ENCODE measurements at places on chromosomes 7 and 10.
A peak's percentile ranks its signal among the peaks of the same experiment; 100 is the strongest.

- no peak for DNase-seq
Observed at GRCh38 chr7:93054975-93055374, 62.8 kb downstream of the SAMD9 start.

- no peak for DNase-seq
Observed at GRCh38 chr7:143395187-143396149, 13.2 kb downstream of the EPHA1 start.

DNA sequence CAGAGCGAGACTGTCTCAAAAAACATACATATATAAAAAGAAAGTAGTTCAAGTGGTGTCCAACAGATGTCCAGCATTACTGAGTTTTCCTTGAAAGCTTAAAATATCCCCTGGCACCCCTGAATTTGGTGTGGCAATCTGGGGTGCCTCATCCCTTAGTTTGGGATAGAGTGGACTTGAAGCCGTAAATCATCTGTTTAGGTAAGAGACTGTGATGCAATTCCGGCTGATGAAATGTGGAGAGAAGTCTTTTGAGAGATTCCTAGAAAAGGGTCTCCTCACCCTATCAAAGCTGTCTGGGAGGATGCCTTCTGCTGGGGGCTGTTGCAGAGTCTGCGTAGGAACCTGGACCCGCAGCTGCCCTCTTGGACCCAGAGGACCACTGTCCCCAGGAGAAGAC is 408.0 kb downstream of the RPS24 start:
- no peak for DNase-seq

GRCh38 chr7:1305873-1306272 is 73.2 kb downstream of the UNCX start:
- DNase-seq = no peak

- no peak for DNase-seq
Observed at GRCh38 chr7:91446819-91447218, 182.6 kb downstream of the FZD1 start.

DNA sequence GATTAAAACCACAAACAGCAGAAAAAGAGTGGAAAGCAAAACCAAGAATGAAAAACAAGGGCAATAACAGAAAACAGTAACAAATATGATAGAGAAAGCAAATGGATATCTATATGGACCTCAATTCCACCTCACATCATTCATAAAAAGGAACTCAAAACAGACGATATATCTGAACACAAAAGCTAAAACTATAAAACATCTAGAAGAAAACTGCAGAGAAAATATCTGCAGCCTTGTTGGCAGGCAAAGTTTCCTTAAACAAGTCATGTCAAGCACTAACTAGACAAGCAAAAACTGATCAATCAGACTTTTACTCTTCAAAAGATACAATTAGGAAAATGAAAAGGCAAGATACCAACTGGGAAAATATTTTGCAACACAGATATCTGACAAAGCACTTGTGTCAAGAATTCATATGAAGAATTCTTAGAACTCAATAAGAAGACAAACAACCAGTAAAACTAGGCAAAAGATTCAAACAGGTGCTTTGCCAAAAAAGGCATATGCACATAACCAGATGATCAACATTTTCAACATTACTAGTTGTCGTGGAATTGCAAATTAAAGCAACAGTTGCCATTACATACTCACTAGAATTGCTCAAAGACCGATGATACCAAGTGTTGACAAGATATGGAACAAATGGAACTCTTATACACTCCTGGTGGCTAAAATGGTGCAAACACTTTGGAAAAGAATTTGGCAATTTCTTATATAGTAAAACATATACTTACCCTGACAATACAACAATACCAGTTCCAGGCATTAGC is 25.9 kb upstream of the ZMIZ1 start:
- no peak for DNase-seq

GRCh38 chr7:84009051-84009450 is 185.5 kb downstream of the SEMA3A start:
- no peak for DNase-seq

DNA sequence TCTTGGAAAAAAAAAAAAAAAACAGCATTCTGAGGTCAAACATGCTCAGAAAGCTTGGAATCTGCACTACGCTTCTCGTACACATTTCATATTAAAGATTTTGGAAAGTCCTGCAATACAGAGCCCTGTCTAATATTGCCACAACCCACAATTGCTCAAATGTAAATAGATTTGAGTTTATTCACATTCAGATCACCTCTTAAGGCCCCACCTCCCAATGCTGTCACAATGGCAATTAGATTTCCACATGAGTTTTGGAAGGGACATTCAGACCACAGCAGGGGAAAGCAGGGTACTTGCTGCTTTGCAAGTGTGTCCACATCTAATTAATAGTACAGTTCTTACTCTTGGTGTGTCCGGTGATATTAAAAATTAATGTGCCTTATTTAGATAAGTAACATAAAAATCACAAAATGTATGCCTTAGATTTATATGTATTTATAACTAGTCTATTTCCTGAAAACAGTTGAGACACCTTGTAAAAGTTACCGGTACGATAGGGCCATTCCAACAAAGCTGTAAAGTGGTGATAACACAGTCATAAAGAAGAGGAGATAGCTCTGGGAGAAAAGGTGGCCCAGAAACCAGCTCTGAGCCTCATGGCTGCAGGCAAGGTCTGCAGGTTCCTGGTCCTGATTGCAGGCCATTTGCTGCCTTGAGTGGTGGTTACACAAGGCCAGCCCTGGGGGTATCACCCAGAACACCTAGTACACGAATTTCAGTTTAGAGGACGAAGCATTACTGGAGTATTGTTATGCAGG is 27.9 kb downstream of the EGFR start:
- DNase-seq = no peak

GRCh38 chr7:332646-333392 is 42.8 kb downstream of the FOXL3 start:
- DNase-seq = peak; percentile 96

GRCh38 chr7:93835702-93836101 is 54.9 kb downstream of the TFPI2 start:
- DNase-seq = no peak

DNA sequence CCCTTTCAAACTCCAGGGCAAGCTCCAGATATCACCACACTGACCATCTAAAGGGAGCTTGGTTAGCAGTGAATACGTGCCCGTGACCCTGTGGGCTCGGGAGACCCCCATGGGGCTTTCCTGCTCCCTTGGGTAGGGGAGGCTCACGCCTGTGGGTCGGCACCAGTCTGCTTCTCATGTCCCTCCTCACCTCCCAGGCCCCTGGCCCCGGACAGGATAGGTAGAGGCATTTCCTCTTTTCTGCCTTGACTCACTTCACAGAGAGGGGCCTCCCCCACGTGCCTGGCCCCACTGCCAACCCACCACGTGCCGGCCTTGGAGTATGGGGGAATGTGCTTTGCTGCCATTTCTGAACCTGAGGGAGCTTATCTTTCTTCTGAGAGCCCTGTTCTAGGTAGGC is 131.3 kb upstream of the FAM20C start:
- no peak for DNase-seq

GRCh38 chr10:12299222-12299965 is 50.0 kb upstream of the CAMK1D start:
- DNase-seq = no peak

DNA sequence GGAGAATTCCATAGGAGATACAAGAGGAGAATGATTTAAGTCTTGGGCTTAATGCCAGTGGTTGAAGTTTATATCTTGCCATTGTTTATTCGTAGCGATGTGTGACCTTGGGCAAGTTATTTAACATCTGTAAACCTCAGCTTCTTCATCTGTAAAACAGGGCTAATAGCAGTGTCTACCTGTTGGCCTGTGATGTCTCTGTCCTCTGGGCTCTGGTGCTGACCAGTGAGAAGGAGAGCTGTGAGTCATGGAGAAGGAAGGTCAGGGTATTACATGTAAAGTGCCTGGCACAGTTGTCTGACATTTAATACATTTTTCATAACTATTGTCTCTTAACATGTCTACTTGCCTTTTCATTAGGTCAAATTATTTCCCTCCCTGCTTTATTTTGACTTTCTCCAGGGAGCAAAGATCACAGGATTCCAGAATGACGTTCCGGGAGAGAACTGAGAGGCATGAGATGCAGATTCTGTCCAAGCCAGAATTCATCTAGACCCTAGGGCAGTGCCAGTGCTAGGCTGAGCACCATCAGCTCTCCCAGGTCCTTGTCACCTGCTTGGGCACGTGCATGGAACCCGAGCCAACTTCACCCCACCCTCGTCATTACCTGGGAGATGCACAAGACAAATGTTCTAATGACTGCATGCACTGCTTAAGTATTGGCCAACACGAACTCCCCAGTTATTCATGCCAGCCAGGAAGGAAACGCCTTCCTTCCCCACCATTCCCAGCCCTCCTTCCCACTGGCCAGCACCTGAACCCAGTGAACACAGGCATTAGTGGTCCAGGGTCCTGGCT is 187.9 kb downstream of the DPY19L1 start:
- DNase-seq = no peak

- no peak for DNase-seq
Observed at GRCh38 chr7:10908600-10908999, 65.1 kb upstream of the PHF14 start.

GRCh38 chr7:98745722-98746318 is 124.0 kb downstream of the TMEM130 start:
- peak; percentile 72 for DNase-seq

GRCh38 chr10:3136336-3136735 is 36.2 kb downstream of the PITRM1 start:
- no peak for DNase-seq

DNA sequence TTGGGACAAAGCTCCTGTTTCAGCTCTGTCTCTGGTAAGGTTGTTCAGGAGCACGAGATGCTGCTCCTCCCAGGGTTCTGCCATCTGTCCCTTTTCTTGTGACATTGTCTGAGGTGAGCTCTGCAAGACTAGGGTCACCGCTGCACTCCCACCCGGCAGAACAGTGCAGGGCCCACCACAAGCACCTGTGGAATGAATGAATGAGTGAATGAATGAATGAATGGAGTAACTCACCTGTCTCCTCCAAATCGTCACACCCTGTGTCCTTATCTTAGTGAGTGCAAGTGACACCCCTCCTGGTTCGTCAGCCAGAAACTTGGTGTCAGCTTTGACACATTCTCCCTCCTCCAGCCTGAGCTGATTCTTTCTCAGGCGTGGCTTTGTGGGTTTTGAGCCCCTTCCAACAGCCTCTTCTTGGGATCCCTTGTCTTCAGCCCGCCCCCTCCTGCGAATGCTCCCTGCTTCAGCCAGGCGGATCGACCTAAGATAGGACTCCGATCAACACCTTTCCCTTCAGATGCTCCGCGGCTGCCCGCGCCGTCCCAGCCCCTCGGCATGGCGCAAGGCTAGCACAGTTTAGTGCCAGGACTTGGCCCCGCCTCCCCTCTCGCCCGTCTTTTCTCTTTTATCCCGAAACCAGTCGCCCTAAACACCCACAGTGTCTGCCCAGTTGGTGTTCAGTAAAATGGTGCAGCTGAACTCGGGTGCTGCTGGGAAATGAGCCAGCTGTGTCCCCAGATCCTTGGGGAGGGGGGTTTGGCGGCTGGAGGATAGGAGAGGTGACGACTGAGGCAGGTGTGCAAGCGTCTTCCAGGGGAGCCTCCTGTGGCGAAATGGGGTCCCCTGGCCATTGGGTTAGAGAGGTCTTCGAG is 89.3 kb downstream of the BEND7 start:
- no peak for DNase-seq

DNA sequence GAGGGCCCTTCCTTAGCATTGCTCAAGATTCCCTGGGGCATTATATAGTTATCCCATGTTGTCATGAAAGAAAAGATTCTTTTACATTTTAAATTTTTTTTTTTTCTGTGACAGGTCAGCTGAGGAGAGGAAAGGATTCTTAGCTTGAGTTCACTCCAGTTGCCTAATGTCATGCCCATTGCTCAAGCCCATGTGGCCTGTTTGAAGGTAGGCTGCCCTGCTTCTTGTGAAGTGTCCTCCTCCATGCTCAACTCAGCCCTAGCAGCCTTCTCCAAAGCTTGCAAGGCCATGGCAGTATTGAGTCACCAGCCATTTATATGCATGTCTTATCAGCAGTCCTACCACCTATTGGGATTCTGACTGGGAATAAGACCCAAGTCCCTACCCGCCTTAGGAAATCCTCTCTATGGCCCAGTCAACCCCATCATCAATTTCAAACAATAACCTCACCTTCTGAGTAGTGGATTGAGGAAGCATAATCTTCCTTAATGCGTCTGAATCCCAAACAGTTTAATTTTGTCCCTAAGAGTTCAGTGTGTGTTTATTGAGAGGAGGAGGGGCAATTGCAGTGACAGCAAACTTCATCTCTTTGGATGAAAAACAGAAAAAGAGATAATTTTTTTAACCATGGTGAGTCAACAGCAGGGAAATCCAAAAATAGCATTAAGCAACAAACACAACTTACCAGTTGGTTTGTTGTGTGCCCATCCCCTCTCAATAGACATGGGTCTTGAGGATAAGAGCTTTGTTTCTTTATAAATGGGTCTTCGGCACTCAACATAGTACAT is 38.6 kb upstream of the WASL start:
- DNase-seq = no peak

DNA sequence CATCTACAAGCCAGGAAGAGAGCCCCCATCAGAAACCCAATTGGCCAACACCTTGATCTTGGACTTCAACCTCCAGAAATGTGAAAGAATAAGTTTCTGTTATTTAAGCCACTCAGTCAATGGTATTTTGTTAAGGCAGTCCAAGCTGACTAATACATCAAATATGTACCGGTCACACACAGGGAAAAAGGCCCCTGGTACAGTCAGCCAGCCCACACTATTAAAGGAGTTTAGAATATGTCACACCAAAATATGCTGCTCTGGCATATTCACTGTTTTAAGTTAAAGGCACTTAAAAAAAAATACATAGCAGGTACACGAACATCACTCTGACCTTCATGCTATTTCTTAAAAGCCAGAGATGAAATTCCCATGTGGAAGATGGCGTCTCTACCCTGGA is 15.2 kb upstream of the CDCA7L start:
- no peak for DNase-seq

- no peak for DNase-seq
Observed at GRCh38 chr10:97481071-97481470, 17.2 kb downstream of the MMS19 start.

DNA sequence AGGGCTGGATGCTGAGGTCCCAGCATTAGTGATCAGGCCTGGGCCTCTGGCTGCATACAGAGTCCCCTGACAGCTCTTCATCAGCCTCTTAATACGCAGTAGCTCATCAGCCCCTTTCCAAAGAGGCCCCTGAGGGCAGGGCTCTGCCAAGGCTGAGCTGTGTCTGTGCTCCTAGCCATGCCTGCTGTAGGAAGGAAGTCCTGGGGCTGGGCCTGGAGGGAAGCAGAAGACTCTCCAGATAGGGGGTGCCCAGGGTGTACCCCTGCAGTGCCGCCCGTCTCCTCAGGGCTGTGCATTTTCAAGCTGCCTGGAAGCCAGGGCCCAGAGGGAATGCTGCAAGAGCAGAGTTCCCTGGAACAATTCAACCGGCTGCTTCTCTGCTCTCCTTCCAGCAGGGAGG is 7.3 kb upstream of the RET start:
- no peak for DNase-seq

Measured in activated CD8-positive, alpha-beta memory T cell treated with anti-CD3 and anti-CD28 coated beads, Interleukin-2, amount 50 U/mL, for 4 hours (primary cell).